ENCODE measurements at places on chromosomes 5 and 9.
A peak's percentile ranks its signal among the peaks of the same experiment; 100 is the strongest.

GRCh38 chr5:138230981-138231589 is 18.0 kb upstream of the CDC23 start:
- DNase-seq, result peak; percentile 2

GRCh38 chr5:172303162-172303561 is 19.6 kb upstream of the UBTD2 start:
- DNase-seq, result no peak

GRCh38 chr5:88190106-88190834 is 78.4 kb downstream of the TMEM161B start:
- DNase-seq, result no peak

- no peak for DNase-seq
These were observed 31.2 kb upstream of the CRB2 start for GRCh38 chr9:123324767-123325183.

DNA sequence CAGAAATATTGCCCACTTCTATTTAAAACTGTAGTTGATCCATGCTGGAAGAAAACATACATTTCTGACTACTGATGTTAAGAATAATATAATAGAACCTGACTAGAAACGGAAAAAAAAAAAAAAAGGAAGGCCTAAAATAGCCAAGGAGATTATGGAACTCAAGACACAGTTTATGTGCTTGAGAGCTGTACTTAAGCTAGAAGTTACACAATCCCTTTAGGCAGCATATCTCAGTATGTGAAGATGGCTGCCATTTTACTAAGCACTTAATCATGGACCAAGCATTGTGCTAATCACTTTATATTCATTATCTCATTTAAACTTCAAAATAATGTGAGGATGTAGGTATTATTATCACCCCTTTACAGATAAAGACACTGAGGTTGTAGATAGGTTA is 73.0 kb upstream of the NR4A3 start:
- no peak for DNase-seq

- no peak for DNase-seq
These were observed 4.4 kb downstream of the RABGAP1 start for GRCh38 chr9:122944960-122945888.

GRCh38 chr5:177529247-177530203 is 12.8 kb upstream of the DDX41 start:
- no peak for DNase-seq

DNA sequence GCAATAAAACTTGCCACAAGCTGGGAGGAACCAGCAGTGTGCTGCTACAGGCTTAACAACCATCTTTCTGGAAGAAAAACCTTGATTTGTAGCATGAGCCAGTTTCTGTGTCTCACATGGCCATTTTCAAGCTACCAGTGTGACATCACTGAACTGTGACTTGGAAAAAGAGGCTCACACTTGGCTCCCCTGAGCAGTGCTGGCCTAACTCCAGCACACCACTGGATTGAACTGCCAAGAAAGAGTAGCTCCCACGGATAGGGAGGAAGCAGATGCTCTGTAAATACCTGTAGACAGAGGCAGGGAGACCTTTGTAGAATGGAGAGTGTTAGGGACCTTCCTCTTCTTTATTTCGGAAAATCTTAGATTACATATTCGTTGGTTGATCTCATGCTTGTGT is 197.9 kb downstream of the SH3GL2 start:
- DNase-seq, result no peak

DNA sequence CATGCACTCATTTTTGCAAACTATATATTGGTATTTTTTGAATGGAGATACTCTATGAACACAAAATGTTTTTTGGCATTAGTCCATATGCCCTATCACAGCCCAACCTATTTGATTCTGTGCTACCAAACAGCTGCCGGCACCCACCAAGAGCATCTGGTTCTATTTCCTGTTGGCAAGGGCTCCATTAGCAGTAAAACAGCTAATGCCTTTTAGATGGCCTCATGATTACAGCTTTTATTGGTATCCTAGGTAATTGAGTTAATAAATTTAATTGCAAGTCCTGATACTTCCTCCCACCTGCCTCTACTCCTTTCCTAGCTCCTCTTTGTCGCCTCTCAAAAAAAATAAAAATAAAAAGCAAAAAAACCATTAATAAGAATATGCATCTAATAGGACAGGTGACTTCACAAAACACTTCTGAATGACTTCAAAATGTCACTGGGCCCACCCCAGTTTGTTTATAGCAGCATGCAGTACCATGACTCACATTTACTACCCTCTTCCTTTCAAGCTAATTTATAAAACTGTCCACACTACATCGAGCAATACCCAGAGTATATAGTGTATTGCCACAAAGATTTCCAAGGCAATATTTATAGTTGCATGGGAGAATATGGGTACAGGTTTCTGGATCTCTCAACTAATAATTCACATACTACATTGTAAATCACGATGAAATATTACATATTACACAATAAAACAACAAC is 620.4 kb downstream of the SLCO4C1 start:
- no peak for DNase-seq

GRCh38 chr5:72123764-72124376 is 16.6 kb downstream of the MAP1B start:
- DNase-seq, result no peak

DNA sequence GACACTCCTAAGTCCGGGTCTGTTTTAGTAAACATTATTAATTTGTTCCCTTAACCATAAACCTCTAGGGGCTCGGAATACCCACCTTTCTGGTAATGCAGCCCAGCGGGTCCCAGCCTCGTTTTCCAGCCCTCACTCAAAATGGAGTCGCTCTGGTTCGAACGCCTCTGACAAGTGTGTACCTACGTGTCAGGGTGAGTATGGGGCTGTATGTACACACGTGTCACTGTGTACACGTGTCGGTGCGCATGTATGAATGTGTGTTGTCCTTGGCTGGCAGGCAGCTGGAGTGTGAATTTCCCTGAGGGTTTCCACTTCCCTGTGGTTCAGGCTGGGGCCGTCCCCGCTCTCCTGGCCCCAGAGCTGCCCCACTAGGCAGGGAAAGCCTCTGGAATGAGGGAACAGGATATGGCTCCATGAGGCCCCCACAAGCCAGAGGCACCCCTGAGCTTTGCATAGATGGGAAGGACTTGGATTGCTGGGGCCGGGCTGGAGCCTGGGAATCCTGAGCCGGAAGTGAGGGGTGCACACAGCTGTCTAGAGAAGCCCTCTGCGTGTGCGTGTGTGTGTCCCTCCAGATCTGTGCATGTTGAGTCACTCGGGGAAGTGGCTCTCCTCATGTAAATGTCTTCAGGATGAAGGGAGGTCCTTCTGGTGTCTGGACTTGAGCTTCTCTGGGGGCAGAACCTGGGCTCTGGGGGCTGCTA is 160.8 kb upstream of the IER5L start:
- DNase-seq, result no peak

GRCh38 chr5:158553195-158553961 is 546.3 kb downstream of the EBF1 start:
- no peak for DNase-seq

- DNase-seq, result no peak
These were observed 416.6 kb upstream of the CLINT1 start for GRCh38 chr5:158275511-158275910.

DNA sequence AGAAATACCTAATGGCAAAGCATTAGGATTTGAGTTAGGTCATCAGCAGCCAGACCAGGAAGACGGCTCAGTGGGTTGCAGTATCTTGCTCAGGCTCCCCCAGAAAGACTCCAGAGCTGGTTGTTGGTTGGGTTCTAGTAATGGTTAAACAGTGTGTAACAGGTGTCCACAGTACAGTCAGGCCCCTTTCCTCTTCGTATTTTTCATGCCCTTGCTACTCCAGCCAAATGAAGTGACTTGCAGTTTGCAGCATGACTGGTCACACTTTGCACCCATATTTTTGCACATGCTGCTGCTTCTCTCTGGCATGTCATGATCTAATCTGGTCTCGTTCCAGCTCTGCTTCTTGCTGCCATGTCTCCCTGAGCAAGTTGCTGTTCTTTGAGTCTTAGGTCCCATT is 60.6 kb upstream of the TRPC7 start:
- no peak for DNase-seq

DNA sequence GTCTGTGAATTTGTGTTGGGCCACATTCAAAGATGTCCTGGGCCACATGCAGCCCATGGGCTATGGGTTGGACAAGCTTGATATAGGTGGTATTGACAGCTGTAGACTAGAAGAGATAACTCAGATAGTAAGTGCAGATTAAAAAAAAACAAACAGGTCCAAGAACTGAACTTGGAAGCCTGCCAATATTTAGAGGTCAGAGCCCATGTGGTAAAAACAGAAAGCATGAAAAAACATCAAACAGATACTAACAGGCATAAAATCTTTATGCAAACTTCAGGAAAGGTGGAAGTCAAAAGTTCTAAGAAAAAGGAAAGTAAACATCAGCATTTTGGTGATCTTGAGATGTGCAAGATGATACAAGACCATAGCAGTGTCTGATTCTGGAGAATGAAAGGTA is 155.1 kb upstream of the NR4A3 start:
- DNase-seq, result no peak

DNA sequence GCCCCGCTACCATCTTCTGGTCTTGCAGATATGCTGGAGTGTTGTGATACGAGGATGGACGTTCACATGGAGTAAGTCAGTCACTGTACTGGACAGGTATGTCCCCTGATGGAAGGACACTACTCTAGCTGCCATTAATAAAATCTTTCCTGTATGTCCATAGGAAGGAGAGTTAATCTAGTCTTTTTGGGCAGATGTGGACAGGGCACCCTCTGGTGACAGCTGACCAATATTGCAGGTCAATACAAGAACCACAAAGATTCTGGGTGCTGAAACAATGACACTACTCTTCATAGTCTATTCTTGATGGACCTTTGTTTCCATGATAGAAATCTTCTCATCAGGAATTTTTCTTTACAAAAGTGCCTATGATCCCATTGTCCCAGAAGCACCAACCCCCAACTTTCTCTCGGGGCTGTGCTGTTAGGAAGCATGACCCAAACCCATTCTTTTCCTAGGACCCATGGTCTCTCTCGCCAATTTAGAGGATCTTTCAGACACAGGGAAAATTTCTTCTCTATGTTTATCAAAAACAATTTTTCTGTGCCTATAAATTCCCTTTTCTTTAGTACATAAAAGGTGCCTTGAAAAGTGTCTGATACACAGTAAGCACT is 376.9 kb downstream of the DTWD2 start:
- no peak for DNase-seq

GRCh38 chr9:89774858-89775370 is 170.1 kb downstream of the GADD45G start:
- no peak for DNase-seq

- DNase-seq, result no peak
These were observed 23.6 kb downstream of the MARCHF3 start for GRCh38 chr5:127006744-127007143.

GRCh38 chr9:112121633-112122032 is 53.5 kb downstream of the SUSD1 start:
- DNase-seq, result no peak

GRCh38 chr9:109192732-109193361 is 25.8 kb upstream of the FRRS1L start:
- no peak for DNase-seq

GRCh38 chr5:55159763-55160492 is at the start of gene GPX8:
Gene GPX8, plus strand, starts transcription at chr5:55160171. Its CDS starts 22 bp downstream, at chr5:55160193.
- peak; percentile 40 for DNase-seq

- DNase-seq, result no peak
These were observed 816 bp downstream of the RBM18 start for GRCh38 chr9:122263699-122264349.

GRCh38 chr5:172339264-172340180 is 56.0 kb upstream of the UBTD2 start:
- DNase-seq, result no peak

DNA sequence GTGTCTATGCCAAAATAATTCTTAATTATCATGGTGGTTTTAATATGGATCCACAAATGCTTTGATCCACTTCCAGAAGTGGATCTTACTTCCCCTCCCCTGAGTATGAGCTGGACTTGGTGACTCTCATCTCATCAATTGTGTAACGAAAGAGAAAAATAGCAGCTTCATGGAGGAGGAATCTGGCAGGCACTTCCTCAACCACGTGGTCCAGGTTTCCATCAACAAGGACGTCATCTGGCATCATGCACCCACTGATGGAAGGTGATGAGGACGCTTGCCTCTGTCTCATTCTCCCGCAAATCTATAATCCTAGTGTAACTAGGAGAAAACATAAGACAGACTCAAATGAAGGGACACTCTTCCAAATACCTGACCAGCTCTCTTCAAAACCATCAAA is 54.6 kb upstream of the S1PR3 start:
- DNase-seq, result no peak

DNA sequence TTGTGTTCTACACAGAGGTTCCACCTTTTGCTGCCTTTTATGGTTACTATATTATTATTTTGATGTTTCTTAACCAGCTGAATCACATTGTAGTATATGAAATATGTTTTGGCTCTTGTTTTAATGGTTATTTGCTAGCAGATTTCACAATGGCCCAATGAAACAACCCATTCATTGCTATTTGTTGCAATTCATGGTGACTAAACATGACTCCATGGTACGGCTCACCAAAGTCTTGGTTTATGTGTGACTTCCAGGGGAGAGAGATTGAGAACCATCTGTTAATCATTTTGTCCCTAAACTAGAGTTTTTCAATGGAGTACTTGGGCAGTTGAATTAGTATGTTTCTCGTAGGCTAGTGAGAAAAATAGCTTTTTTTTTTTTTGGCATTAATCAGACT is 108.4 kb downstream of the GHR start:
- no peak for DNase-seq

GRCh38 chr5:170131235-170131634 is 25.5 kb downstream of the FOXI1 start:
- DNase-seq, result no peak

GRCh38 chr5:17150531-17150930 is 66.9 kb upstream of the BASP1 start:
- no peak for DNase-seq

DNA sequence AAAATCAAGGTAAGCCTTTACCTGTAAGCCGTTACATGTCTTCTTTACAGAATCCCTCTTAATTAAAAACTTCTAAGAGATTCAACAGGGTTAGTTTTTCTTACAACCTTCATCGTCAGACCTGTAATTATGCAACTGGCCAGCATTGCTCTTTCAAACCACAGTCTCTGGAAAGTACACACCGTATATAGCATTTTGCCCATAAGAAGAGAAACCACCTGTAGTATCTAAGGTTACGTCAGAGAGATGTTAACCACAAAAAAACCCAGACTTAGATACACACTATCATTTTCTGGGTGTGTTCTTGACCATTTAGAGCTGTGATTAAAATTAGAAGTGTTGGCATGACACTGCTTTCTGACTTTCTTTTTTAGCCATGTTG is 140.0 kb downstream of the MUSK start:
- DNase-seq, result no peak

GRCh38 chr9:6566409-6567139 is 79.0 kb downstream of the GLDC start:
- no peak for DNase-seq

- no peak for DNase-seq
These were observed 18.1 kb upstream of the FCN1 start for GRCh38 chr9:134935701-134936345.

- no peak for DNase-seq
These were observed 162.6 kb upstream of the ADAMTS16 start for GRCh38 chr5:4977416-4978110.

All from NCI-H2107 (cell line).